ENCODE measurements at places on chromosomes 5 and 9.

DNA sequence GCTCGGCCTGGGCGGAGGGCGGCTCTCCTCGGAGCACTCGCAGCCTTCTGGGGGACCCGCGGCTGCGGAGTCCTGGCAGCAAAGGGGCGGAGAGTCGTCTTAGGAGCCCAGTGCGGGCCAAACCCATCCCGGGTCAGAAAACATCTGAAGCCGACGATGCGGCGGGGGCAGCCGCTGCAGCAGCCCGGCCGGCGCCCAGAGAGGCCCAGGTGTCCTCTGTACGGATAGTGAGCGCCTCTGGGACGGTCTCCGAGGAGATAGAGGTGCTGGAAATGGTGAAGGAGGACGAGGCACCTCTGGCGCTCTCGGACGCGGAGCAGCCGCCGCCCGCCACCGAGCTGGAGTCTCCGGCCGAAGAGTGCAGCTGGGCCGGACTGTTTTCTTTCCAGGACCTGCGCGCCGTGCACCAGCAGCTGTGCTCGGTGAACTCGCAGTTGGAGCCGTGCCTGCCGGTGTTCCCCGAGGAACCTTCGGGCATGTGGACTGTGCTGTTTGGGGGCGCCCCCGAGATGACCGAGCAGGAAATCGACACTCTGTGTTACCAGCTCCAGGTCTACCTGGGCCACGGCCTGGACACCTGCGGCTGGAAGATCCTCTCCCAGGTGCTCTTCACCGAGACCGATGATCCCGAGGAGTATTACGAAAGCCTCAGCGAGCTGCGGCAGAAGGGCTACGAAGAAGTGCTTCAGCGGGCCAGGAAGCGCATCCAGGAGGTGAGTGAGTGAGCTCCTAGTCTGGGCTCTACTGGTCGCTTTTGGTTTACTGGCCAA is 1.2 kb downstream of the JMY start:
- DNase-seq: peak; percentile 30

DNA sequence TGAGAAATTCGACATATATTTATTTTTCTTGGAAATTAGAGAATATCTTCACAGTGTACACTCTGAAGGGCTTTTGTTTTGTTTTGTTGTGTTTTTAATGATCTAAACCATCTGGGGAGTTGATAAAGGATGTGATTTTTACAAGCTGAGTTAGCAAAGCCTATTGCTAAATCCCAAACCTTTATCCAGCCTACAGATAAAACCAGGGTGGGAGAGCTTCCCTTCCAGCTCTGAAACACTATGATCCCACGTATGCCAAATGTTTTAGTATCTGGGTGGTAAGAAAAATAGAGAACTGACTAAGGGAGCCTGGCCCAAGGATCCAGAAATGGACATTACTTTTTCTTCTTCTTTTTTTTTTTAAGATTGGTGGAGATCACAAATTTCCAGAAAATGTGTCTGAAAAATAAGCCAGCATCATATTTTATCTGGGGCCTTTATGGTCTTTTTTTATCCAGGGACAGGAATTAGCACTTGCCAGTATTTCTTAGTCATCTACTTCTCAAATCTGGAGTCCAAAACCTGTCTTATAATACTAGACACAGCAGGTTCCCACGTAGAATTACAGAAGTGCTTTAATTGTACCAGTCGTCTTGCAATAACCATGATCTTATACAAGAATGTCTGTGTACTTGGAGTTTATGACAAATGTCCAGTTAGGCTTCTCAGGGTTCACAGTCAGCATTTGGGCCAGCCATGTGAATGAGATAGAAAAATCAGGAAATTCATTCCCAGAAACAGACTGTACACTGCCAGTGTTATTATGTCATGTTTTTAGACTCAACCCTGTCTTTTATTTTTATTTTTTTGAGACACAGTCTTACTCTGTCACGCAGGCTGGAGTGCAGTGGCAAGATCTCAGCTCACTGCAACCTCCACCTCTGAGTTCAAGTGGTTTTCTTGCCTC is 290.8 kb upstream of the MPDZ start:
- peak; percentile 26 for DNase-seq

DNA sequence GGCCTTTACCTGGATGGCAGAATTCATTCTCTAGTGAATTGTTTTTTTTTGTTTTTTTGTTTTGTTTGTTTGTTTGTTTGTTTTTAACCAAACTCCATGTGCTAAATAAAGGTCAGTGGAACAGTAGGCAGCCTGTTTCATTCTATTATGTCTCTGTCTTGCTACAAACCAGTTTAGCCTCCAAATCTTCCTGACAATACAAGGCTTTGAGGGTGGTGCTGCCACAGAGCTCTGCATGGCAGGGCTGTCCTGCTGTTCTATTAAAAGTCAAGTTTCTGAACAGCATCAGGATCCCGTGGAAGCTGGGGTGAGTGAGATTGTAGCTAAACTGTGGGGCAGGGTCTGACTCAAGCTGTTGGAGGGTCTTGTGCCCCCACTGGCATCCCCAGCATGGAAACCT is 144.1 kb upstream of the MAST4 start:
- no peak for DNase-seq

DNA sequence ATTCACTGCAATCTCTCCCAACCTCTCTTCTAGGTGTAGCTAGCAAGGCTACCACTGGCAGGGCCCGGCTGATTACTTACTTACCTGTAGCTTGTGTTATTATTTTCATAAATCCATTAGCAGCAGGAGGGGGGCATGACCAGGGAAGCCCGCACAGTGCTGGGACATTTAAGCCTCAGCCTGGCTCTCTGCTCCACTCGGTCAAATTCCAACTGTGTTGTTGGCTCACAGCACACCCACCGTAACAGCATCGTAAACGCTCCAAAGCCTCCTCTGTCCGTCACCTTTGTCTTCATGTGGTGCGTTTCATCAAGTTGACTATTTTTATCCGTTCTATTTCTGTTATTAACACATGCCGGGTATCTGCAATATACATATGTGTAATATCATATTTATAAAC is 264.7 kb downstream of the NSG2 start:
- no peak for DNase-seq

- no peak for DNase-seq
Observed at GRCh38 chr5:151100681-151101080, 19.8 kb upstream of the TNIP1 start.

GRCh38 chr5:162593881-162594280 is 526.3 kb downstream of the GABRG2 start:
- no peak for DNase-seq

- peak; percentile 68 for DNase-seq
Observed at GRCh38 chr9:108182950-108183381, 672.8 kb downstream of the ACTL7B start.

GRCh38 chr9:114895521-114895991 is 34.8 kb downstream of the TNFSF8 start:
- DNase-seq: peak; percentile 70

GRCh38 chr5:36739751-36740221 is 133.4 kb downstream of the SLC1A3 start:
- peak; percentile 51 for DNase-seq

DNA sequence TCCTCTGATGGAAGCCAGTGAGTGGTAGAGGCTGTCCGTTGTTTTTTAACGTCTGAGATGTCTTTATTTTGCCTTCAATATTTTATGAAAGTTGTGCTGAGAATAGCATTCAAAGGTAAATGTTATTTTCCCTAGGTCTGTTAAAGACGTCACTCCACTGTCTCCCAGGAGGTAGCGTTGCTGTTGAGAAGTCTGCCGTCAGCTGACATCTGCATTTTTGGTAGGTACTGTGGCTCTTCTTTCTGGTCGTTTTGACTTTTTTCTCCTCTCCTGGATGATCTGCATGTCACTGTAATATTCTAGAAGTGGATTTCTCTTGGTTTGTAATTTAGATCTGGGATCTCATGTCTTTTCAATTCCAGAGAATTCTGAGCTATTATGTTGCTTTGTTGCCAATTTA is 26.4 kb downstream of the SURF6 start:
- no peak for DNase-seq

DNA sequence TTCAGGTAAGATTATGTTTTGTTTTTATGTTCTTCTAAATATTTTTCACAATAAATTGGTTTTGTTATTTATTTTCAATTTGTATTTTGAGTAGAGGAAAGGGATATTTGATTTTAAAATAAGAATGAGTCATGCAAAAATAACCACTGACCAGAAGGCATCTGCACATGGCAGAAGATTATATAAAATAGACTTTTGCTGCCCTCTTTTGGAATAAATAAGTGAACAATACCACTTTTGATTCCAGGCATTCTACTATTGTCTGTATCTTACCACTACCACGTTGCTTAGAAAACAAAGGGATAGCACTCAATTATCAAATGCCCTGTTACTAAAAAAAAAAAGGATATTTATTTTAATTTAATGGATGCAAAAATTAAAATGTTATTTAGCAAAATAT is 227.3 kb upstream of the ITGA1 start:
- DNase-seq: no peak

GRCh38 chr9:110949081-110949480 is 89.2 kb downstream of the LPAR1 start:
- DNase-seq: no peak

DNA sequence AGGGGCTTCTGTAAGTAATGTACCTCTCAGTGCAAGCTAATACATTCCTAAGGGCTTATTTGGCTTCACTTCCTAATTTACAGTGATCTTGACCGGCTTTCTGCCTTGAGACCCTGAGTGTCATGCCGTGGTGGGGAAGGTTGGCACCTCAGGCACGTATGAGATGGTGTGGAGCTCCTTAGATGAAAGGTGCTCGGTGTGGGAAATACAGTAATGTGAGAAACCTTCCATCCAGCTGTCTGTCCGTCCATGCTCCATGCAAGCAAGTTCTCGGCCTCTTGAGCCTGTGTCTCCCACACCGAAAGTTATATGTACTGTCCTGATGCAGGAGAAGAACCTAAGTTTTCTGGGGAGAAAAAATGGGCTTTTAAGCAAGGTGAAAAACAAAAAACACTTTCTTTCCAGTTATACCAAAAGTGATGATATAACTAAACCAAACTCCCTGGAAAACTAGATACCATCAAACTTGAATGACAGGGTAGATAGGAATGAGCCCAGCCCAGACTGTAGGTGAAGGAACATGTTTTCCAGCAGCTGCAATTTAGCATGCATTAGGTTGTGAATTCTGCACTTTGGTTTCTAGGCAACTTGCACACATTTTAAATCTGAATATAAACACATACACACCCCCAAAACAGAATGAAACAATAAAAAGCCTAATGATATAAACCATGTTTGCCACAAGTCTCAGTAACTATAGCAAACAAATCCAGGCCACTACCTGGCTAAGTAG is 279.6 kb downstream of the FANCC start:
- DNase-seq: no peak

GRCh38 chr5:127650022-127650421 is 1.1 kb downstream of the CTXN3 start:
- no peak for DNase-seq

DNA sequence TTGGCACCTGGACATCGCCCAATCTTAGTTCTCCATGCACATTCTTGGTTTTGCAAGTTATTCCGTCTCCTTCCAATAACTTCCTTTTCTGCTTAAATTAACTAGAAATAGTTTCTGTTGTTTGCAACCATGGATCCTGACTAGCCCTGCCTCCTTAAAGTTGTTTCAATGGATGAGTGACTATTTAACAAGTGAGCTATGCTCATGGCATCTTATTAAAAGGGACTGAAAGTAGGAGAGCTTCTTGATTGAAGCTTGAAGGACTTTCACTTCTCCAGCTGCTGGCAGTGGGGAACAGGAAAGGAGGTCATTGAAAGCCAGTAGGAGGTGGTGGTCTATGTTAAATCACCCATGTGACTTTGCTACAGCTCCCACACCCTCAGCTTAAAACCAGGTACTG is 466.8 kb downstream of the ARHGEF28 start:
- no peak for DNase-seq

DNA sequence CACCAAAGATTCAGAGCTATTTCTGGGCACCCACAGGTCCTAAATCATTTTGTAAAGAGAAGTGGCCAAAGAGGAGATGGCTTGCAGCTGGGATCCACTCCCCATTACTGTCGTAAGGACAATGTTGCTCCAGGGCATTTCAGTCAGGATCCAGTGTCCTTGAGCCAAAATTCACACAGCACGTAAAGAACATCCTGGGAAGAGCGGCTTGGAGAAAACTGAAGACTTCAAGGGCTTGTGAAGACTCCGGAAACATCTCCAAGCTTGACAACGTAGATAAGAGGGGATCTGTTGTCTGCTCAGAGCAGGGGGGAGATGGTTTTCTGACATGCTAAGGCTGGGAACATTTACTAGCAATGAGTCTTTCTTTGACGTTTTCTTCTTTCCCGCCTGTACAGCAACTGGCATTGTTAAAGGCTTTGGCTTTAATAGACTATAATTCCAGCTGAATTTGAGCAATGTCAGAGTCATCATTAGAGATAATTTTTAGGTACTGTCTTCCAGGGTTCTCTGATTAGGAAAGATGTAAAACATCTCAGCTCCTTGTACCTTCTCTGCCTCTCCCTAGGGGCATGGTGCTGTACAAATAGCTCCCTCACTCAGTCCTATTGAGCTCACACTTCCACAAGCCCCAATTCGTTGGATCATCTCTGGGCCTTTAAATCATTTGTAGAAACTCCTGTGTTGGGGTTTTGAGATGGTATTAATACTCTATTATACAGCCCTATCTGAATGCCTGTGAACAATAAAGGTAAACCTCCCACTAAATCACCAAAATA is 39.7 kb downstream of the EGFLAM start:
- no peak for DNase-seq

DNA sequence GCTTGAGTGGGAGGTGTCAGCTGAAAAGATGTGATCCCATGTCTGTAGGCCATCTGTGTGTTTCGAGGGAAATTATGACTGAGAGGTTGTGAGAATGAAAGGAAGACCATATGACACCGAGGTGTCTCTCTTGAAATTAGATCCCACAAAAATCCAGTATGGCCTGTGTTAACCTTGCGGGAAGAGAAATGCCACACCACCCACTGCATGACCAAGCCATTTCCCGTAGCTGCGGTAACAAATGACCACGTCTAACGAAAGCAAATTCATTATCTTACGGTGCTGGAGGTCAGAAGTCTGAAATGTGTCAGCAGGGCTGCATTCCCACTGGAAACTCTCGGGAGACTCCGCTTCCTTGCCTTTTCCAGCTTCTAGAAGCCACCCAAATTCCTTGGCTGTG is 11.6 kb downstream of the C9orf57 start:
- DNase-seq: peak; percentile 45

DNA sequence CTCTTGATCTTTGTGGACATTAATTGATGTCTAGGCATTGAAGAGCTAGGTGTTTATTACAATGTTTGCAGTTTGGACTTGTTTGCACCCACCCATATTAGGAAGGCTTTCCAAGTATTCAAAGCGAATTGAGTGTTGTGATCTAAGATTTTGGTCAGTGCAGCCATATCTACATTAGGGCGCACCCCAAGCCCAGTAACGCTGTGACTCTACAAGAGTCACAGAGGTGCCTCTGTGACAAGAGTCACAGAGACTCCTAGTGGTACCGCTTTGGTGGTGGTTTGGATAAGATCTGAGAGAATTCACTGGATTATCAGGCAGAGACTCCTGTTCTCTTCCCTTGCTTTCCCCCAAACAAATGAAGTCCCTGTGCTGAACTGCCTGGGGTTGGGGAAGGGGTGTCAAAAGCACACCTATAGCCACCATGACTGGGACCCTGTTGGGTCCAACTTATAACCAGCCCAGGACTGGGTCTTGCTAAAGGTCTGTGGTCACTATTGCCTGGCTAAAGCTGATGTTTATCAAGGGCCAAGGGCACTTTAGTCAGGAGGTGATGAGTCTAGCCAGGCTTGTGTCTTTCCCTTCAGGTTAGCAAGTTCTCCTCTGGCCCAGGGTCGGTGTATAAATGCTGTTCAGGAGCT is 114.1 kb upstream of the RIOK2 start:
- peak; percentile 59 for DNase-seq

GRCh38 chr5:113162208-113162607 is 185.6 kb downstream of the DCP2 start:
- DNase-seq: peak; percentile 18

All from fibroblast of skin of right biceps (primary cell).